ENCODE measurements at places on chromosomes 13 and 19.

DNA sequence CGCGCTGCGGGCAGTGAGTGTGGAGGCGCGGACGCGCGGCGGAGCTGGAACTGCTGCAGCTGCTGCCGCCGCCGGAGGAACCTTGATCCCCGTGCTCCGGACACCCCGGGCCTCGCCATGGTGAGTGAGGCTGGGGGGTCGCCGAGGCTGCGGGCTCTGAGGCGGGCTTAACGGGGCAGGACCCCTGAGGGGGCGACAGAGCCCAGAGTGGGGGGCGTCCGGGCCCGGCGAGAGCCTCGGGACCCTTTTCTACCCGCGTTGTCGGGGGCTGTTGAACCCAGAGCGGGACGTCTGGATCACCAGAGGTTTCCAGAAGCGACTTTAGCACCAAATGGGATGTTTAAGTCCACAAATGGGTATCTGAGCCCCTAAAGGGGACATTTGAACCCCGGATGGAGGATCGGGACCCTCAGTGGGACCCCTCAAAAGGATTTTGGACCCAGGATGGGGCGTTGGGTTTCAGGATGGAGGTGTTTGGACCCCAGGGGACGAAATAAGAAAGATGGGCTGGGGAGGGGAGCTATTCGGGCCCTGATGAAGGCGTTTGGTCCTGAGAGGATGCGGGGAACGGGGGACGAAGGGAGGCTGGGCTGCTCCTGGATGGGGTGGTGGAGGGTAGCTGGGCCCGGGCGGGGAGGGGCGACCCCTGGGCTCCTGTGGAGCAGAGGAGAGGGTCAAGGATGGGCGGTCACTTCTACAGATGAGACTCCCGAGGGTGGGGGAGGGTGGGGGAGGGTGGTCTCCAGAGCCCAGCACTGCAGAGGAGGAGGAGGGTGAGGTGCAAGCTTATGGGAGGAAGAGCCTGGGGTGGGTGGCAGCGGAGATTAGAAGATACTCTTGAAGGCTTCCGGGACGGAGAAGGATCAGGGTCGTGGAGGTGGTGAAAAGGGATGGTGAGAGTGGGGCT lies at the start of gene CALM3:
CALM3 (plus strand) TSS at position 13 of the 907 bp plus-strand sequence; CDS start at position 118, 105 bp downstream.
- DNase-seq: no peak

GRCh38 chr19:55158423-55158822 lies 891 bp upstream of the TNNI3 start:
- no peak for DNase-seq

- no peak for DNase-seq
Observed at GRCh38 chr13:73215823-73216222, 157.0 kb downstream of the KLF5 start.

- DNase-seq: no peak
Observed at GRCh38 chr13:39185326-39185725, 147.1 kb downstream of the NHLRC3 start.

- no peak for DNase-seq
Observed at GRCh38 chr13:48291730-48292129, 11.8 kb upstream of the RB1 start.

GRCh38 chr19:15663247-15663646 lies 9.6 kb upstream of the CYP4F12 start:
- no peak for DNase-seq

DNA sequence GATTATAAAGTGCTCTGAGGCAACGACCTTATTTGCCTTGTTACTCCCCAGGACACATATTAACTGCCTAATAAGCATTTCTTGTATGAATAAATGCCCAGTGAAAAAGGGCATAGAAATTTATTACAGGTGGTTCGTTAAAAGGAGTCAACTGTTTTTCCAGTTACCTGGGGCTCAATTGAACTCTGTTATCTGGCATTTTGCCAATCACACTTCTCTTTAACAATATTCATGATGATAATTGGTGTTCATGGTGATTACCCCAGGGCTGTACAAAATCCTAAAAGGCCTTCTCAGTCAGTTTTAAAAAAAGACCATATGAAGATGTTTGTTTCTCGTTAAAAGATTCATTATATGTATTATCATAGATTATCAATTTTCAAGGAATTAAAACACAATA lies 57.1 kb downstream of the KL start:
- no peak for DNase-seq

DNA sequence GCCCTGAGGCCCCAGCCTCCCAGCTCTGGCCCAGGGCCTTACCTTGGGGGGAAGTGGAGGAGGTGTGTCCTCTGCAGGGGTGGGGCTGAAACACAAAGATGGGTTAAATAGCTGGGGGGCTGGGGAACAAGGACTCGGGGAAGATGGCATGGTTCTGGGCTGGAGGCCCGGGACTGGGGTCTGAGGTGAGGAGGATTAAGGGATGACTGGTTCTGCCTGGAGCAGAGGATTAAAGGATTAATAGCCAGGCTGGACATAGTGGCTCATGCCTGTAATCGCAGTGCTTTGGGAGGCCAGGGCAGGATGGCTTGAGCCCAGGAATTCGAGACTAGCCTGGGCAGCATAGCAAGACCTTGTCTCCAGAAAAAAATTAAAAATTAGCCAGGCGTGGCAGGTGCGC lies 11.6 kb downstream of the MAP4K1 start:
- DNase-seq: no peak

- peak; percentile 91 for DNase-seq
Observed at GRCh38 chr19:12783291-12783848, 7.9 kb upstream of the JUNB start.

DNA sequence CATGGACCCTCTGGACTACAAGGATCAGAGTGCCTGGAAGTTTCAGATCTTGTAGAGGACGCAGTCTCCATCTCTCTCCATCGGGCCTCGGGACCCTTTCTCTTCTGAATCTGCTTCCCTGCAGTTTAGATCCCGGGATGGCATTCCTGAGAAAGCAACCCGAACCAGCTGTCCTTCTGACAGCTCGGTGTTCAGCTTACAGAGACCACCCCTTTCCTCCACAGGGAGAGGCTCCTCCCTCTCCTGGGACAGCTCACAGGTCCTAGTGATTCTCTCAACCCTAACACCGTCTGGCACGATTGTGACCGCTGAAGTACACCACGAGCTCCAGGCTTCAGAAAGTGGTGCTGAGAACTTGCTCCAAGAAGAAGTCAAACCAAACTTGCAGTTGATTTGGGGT lies 18.2 kb downstream of the CRX start:
- DNase-seq: no peak

DNA sequence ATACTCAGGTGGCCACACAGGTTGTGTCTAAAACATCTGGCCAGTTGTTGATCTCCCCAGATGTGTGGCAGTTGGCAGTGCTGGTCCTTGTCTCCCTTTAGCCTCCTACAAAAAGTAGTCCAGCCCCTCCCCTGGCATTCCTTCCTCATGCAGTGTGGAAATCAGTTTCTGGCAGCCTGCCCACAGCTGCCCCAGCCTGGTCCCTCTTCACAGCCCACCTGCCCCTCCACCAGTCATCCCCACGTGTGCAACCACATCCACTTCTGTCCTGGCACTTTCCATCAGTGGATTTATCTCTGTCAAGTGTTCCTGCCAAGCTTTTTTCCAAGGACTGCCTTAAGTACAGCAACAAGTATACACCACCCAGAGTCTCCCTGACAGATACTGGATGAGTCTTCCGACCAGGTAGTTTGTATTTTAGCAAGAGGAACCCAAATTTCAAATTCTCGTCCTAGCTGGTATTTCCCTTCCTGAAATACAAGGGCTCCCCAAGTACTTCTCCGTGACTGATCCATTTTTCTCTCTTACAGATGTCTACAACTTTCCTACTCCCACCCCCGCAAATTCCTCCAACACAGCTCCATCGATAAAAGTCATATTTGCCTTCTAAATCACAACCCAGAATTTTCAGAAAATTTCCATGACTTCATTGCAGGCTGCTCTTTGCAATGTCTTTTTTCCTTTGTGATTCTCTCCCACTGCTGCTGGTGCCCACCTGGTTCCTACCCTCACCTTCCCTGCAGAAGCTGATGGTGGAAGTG lies 313.5 kb downstream of the FOXO1 start:
- no peak for DNase-seq

DNA sequence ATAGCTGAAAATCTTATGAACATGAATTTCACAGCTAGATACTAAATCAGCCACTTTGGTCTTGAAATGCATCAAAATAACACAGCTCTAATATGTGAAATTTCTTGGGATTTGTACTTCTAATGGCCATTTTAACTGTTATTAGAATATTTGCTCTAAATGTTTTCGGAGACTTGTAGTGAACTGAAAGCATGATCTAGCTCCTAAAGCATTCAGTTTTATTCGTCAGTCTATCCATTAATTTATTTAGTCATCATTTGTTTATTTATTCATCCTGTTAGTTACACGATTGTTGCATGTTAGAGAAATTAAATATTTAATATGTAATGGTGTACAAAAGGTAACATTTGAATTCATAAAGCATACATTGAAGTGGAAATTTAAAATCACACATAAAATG lies 1132.7 kb downstream of the SLITRK1 start:
- DNase-seq: no peak

DNA sequence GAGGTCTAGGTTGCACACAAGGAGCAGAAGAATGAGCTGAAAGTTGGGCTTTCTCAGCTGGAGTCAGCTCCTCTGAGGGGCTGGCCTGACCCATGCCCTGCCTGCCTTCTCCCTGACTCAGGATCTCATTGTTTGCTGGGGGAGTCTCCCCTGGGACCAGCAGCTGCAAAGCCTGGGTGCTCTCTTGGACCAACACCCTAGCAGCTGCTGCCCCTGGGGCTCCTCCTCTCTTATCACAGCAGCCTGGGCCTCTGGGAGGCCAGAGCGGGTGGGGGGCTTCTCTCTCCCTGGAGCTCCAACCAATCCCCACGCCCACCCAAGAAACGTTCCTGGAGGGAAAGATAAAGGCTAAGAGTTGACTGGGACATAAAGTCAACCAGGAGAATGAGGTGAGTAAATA lies 1.6 kb upstream of the FCGBP start:
- no peak for DNase-seq

GRCh38 chr13:92952161-92952560 lies 274.4 kb upstream of the GPC6 start:
- no peak for DNase-seq

DNA sequence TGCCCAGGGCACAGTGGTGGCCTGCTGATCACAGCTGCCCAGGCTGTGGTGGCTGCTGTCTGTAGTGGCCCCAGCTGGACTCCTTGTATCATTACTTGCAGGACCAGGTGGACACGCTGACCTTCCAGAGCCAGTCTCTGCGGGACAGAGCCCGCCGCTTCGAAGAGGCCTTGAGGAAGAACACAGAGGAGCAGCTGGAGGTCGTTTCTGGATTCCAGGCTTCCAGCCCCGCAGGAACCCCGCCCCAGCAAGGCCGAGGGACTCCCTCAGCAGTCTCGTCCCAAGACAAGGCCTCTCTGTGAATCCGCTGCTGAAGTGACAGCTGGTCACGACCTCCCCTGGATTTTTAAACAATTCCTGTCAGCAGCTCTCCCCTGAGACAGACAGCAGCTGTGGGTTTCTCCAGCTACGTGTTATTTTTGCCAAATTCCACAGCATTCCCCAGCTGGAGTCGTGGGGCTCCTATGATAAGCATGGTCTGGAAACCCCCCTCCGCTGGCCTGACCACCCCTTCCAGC lies 98.3 kb downstream of the SLC7A1 start:
- no peak for DNase-seq

DNA sequence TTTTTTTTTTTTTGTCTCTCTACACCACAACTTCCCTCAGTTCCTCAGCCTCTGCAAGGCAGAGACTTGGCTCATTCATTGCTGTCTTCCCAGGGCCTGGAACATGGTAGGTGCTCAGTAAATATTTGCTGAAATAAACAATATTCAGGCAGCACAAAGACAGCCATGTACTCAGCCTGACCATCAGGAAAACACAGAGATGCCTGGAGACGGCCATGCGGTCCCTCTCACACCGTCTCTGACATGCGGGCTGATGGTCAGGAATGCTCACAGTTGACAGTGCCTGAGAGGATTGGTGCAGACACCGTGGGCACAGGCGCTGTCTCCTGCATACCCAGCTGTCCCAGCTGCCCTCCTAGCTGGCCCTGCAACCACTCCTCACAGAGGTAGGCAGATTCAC lies 924 bp downstream of the PRAM1 start:
- DNase-seq: no peak

- no peak for DNase-seq
Observed at GRCh38 chr13:41955605-41956004, 5.3 kb downstream of the VWA8 start.

DNA sequence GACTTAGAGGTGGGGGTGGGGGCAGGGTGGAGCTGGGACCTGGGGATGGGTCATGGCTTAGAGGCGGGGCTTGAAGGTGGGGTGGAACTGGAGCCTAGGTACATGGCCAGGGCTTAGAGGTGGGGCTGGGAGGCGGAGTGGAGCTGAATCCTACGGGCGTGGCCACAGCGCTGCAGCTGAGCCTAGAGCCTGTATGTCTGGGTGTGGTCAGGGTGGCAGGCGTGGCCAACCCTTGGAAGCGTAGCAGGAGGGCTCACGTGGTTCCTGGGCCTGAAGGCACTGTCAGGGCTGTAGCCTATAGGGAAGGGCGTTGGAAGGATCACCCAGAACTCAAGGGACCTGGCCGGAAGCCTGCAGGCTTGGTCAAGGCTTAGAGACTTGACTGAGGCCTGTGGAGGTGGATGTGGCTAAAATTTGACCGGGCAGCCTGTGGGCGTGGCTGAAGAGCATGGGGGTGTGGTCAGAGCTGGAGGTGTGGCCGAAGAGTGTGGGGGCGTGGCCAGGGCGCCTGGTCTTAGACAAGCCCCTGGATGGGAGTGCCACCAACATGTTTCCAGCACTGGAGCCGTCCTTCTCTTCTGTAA lies 24.3 kb downstream of the COLGALT1 start:
- DNase-seq: peak; percentile 12

GRCh38 chr19:50580970-50581634 lies 12.9 kb upstream of the LRRC4B start:
- no peak for DNase-seq

- DNase-seq: peak; percentile 82
Observed at GRCh38 chr19:49889687-49890348, 6.9 kb downstream of the IL4I1 start.

DNA sequence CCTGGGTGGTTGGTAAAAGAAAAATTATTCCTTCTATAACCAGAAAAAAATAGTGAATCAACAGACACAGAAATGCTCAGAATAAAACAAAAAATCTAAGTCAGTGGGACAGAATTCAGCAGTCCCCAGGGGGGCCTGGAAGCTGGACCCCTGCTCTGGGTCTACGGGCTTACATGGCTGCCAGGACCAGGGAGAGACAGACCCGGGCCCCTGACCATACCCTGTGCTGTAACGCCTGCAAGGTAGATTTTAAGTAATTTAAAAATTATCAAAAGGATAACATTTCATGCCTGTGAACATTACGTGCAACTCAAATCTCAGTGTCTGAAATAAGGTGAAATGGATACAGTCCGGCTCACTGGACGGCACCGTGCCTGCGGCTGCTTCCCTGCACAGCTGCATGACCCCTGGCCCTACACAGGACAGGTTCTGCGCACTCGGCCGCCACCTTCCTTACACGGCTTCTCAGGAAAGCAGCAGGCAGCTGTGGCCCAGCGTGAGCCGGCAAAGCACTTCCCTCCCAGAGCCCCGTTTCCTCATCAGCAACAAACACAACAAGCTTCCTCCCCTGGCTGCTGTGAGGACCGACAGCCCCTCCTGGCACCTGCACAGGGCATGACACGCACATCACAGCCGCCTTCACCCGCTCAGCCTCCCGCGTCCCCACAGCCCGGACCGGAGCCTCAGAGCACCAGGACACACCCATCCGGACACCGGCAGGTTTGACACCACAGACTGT lies 22.2 kb downstream of the RASA3 start:
- DNase-seq: peak; percentile 75

All from activated CD4-positive, alpha-beta T cell treated with anti-CD3 and anti-CD28 coated beads, Interleukin-2, Interleukin-4, amounts not matched to agents 100 ng/mL and 50 ng/mL, durations not matched to agents 16 hours and 8 hours (primary cell).